H1 (cell line): ENCODE measurements at places on chromosomes 2 and 18. TPM values are rescaled to one million over a fixed set of nuclear protein-coding genes. Genes with fewer than 3 reads are reported as not detected.

DNA sequence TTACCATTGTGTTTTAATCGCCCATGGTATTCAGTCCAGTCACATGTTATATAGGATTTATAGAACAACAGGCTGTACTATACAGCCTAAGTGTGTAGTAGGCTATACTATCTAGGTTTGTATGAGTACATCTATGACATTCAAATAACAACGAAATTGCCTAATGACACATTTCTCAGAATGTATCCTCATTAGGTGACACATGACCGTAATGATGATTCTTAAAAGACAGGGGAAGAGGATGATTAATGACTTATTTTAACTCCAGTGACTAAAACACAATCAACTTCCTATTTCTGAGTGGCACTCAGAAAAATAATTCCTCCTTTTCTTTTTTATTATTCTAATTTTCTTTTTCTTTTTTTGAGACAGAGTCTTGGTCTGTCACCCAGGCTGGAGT lies 63.0 kb upstream of the ACSL3 start:
- DNase-seq, result no peak

DNA sequence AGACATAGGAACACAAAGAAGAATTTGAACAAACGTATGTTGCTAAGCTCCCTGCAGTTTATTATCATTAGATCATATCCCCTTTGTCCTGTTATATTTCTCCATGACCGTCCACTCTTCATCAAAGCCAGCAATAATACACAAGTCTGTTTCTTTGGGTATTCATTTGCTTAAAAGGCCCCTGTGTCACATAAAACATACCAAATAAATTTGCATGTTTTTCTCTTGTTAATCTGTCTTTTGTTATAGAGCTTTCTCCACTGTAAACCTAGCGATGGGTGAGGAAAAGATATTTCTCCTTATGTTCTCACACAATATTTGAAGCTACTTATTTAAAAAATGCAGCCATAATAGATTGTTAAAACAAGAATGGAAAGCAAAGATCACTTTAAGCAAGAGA lies 42.9 kb upstream of the REL start:
- no peak for DNase-seq

- no peak for DNase-seq
Measured at GRCh38 chr2:128028668-128029054, 802 bp upstream of the SAP130 start.

- DNase-seq, result no peak
Measured at GRCh38 chr2:96092951-96093350, 23.4 kb downstream of the ADRA2B start.

GRCh38 chr18:8726281-8726680 lies 20.9 kb downstream of the MTCL1 start:
- no peak for DNase-seq

- no peak for DNase-seq
Measured at GRCh38 chr2:127575941-127576432, 40.5 kb downstream of the MYO7B start.

Gene SLC19A3
- 5.9 and 9.8 TPM in 2 replicates for total RNA-seq

Gene FSIP2
- total RNA-seq, result 1.4 and 1.7 TPM in 2 replicates

Gene GTF2A1L
- total RNA-seq, result not detected in 2 replicates

Gene PGAP1
- 24.1 and 24.7 TPM in 2 replicates for total RNA-seq
